ENCODE measurements at places on chromosomes 7 and 10.
A peak's percentile ranks its signal among the peaks of the same experiment; 100 is the strongest.

DNA sequence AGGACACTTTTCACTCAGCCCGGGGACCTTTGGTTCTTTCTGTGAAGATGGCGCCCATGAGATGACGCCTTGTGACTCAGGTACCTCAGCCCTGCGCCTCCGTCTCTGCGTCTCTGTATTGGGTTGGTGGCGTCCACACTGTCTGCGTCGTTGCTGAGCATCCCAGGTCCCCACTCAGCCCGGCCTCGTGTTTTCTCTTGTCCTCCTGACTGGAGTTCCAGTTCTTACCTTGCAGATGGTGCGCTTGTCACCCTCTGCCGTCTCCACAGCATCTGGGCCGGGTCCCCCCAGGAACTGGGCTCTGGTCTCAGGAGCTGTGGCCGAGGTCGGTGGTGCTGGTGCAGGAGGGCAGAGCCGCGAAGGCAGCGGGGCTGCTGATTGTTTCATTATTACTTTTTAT, 150.4 kb downstream of the WDR37 start:
- DNase-seq: no peak

DNA sequence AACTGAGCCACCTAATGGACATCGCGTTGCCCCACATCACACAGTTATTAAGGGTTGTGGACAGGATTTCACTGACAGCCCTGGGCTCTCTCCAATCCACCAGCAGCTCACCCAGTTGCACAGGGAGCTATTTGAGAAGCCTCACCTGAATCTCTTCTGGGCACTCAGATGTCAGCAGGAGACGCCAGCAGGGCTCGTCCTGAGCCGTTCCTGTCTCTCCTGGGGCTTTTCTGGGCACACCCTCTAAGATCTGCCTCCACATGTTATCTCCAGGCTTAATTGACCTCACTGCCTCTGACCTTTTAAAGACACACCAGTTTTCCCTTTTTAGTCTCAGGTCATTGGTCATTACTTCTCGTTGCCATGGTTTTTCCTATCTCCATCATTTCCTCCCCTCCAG, 63.0 kb downstream of the GRID1 start:
- DNase-seq: no peak

- no peak for DNase-seq
Measured at GRCh38 chr7:87146740-87147386, 5.4 kb upstream of the DMTF1 start.

DNA sequence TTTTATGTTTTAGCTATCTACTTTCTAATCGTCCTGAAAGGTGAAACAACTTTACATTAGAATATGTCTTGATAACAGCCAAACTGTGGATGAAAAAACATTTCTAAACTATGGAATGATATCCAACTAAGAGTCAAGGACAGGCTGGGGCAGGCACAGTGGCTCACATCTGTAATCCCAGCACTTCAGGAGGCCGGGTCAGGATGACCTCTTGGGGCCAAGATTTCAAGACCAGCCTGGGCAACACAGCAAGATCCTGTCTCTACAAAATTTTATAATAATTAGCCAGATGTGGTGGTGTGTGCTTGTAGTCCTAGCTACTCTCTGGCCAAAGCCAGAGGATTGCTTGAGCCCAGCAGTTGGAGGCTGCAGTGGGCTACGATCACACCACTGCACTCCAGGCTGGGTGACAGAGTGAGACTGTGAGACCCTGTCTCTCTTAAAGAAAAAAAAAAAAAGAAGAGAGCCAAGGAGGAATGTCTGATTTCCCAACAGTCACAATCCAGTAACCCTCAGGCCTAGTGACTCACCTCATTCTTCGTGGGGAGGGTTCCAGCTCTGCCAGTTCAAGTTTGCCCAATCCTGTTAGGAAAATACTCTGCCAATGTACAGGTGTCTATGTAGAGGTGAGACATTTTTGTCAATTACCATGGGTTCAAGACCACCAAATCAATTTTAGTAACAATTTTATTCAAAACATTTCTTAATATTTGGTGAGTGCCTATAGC, 14.6 kb upstream of the FZD1 start:
- DNase-seq: no peak

DNA sequence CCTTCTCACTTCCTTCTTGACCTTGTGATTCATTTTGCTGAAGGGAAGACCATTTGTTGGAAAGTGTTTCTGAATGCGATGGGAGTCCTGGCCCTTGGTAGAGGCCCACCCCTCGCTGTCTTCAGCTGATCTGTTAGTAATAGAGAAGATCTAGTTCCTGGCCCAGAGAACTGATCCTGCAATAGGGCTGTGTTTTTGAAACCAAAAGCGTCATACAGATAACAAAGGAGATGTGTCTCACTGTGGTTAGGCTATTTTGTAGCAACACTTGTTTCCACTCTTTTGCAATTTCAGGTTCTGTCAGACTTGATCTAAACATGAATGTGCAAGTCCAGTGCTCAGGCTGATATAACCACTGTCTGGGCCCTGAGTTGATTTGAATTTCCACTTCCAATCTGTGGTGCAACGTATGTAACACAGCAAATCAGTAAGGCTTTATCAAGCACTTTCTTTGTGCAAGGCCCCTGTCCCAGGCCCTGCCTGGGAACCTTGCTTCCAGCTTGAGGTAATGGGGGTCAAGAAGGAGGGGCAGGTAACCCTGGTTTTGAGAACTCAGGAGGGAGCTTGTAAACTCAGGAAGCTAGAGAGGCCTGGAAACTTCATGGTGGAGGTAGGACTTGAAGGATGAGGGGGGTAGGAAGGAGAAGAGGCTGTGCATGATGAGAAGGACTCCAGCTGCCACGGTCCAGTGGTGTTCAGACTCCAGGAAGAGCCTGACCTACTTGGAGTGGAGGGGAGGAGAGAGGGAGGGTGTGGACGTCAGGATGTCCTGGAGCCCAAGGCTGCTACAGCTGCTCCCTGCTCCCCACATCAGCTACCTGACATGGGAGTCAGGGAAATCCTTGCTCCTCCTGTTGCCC, 42.2 kb upstream of the SRGN start:
- DNase-seq: no peak

GRCh38 chr10:6813856-6814255, 233.8 kb upstream of the PRKCQ start:
- no peak for DNase-seq

- no peak for DNase-seq
Measured at GRCh38 chr7:4282434-4283223, 399.5 kb upstream of the FOXK1 start.

DNA sequence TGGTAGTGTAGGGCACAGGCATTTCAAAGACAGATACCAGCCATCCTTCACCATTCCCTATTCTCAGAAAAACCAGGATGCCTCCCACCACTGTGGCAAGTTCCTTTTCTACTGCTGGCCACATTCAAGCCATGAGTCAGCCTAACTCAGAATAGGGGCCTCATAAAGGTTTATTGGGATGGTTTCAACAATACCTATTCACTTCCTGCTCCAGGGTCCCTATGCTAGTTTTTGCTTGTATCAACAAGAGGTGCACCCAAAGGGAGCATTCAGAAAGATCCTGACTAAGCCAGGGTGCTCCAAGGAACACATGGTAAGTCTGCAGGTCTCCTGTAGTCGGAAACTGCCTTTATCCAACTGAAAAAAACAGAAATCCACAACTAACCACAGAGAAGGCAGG, 76.9 kb upstream of the EGR2 start:
- DNase-seq: no peak

- DNase-seq: peak; percentile 36
Measured at GRCh38 chr7:7772397-7772821, 54.0 kb upstream of the RPA3 start.

- DNase-seq: no peak
Measured at GRCh38 chr7:13072014-13072413, 384.6 kb downstream of the ARL4A start.

GRCh38 chr10:100775386-100775785, 30.0 kb downstream of the PAX2 start:
- no peak for DNase-seq

Measured in NCI-H187 treated with DMSO at 0.1 percent for 48 hours (cell line).